Gastrocnemius medialis (tissue), 4 donors: ENCODE measurements at places on chromosomes 12 and 14.
A peak's percentile ranks its signal among the peaks of the same experiment; 100 is the strongest.

GRCh38 chr14:89477391-89477790 is 60.4 kb upstream of the FOXN3 start:
- DNase-seq: no peak

GRCh38 chr12:115617391-115617790 is 660.1 kb downstream of the MED13L start:
- no peak for DNase-seq

GRCh38 chr12:50598321-50598862 is 93.6 kb downstream of the DIP2B start:
- DNase-seq: no peak

GRCh38 chr12:2456813-2457186 is 338.0 kb upstream of the FKBP4 start:
- no peak for DNase-seq

- no peak for DNase-seq
Measured at GRCh38 chr12:131454418-131455217, 256.3 kb upstream of the SFSWAP start.

- DNase-seq: no peak
Measured at GRCh38 chr14:53126731-53127130, 26.4 kb downstream of the DDHD1 start.

DNA sequence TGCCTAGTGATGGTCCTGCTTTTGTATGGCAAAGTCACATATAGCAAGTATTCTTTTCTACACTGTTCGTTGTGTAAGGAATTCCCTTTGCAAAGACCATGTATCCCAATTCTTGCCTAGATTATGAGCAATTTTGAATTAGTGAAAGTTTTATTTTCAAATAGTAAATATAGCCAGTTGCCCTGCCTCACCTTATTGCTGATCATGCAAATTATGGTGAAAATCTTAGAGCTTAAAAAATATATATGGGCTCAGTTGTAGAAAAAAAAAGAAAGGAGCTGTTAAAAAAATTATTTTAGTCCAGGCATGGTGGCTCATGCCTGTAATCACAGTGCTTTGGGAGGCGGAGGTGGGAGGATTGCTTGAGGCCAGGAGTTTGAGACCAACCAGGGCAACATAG is 18.8 kb downstream of the SRP54 start:
- no peak for DNase-seq

- DNase-seq: no peak
Measured at GRCh38 chr14:45373877-45374276, 120.9 kb upstream of the MIS18BP1 start.

GRCh38 chr12:4974217-4974616 is 64.5 kb downstream of the KCNA1 start:
- no peak for DNase-seq

- DNase-seq: no peak
Measured at GRCh38 chr12:132239796-132240668, 89.4 kb downstream of the GALNT9 start.

GRCh38 chr12:22350886-22351285 is 16.4 kb upstream of the ST8SIA1 start:
- DNase-seq: no peak

GRCh38 chr14:79265366-79265946 is 945.8 kb downstream of the DIO2 start:
- no peak for DNase-seq

DNA sequence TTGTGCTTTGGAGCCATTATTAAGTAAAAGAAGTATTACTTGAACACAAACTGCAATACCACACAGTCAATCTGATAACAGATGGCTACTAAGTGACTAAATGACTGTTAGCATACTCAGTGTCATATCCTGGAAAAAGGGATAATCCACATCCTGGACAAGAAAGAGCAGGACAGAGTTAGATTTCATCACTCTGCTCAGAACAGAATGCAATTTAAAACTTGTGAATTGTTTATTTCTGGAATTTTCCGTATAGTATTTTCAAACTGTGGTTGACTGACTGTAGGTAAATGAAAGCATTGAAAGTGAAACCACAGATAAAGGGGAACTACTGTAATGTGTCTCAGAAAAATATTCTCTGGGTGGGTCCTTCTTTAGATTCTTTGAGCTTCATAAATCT is 458.8 kb downstream of the TMEM117 start:
- DNase-seq: no peak

- no peak for DNase-seq
Measured at GRCh38 chr12:122865268-122866231, 30.3 kb downstream of the HIP1R start.

DNA sequence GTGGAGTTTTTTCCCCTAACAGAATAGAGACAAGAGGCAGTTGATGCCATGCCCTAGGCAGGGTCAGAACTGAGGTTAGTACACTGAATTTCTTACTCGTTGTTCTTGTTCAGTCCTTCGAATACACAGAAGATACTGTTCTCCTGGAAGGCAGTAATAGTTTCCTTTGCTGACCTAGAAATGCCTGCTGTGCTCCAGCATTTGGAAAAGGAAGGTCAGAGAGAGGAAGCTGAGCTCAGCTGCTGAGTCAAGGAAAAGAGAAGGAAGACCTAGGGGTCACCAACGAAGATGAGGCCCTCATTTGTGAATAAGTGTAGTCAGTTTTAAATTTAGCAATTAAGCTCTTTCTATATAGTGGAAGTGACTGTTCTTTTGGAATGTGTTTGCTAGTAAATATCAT is 100.1 kb downstream of the CRADD start:
- DNase-seq: peak; percentile 42

DNA sequence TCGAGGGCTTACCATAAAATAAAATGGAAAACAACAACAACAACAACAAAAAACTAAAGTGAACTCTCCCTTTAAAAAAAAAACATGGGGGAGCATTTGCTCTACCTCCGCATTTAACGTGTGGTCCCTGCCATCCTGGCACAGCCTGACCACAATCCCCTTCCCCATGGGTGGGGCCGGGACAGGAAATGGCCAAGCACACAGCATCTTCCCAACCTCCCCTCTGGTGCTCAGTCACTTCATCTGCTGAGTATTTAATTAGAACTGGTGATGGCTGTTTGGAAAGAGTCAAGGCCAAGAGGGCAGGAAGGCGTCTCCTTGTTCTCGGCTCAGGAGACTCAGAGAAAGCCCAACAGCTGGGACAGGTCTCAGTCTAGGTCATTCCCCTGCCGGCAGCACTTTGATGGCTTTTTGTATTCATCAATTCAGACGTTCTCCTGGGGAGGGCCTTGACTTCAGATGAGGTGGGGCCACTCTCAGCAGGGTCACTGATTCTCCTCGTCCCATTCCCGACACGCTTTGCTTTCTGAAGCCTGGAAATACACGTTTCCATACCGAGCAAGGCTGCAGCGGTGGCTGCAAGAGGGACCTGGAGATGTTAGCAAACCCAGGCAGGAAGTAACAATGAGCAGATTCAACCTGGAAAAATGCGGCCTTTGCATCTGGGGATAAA is 44.4 kb downstream of the ANO2 start:
- no peak for DNase-seq

GRCh38 chr14:72075649-72076334 is 143.6 kb downstream of the RGS6 start:
- no peak for DNase-seq
